ENCODE measurements at places on chromosomes 2 and 18. TPM values are rescaled to one million over a fixed set of nuclear protein-coding genes. Genes with fewer than 3 reads are reported as not detected.

Gene CCL20
- total RNA-seq, result 39.7 TPM

GRCh38 chr18:13809043-13809430 lies 14.9 kb upstream of the MC5R start:
- H3K36me3 ChIP-seq, result no peaks in the 10 kb centered on the region
- no peak for DNase-seq
- no peak overlapping the region for H3K4me3 ChIP-seq

DNA sequence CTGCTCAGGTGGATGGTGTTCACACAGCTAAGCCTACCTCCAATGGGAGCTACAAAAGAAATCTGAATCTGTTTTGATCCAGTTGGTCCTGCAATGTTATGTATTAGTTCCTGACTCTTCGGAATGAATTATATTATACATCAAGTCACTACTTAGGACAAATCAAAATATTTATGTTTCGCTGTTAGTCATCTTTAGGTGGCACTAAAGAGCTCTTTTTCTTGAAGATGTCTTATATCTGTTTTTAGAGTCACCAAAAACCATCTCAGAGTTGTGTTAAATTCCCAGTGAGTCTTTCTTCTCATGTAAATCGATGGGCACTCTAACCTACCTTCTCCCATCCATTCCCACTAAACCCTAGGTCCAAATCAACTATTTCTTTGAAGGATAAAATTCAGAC lies 2.2 kb downstream of the DNER start:
- peaks cover 2% of the 10 kb centered on the region for H3K36me3 ChIP-seq
- H3K27ac ChIP-seq, result no peak overlapping the region
- H3K4me1 ChIP-seq, result peaks cover 6% of the 10 kb centered on the region
- peak overlapping the region; percentile 73 for H3K4me3 ChIP-seq
- H3K27me3 ChIP-seq, result peaks cover 64% of the 10 kb centered on the region

GRCh38 chr2:275466-275865 lies 10.7 kb downstream of the ACP1 start:
- H3K4me1 ChIP-seq, result peaks cover 14% of the 10 kb centered on the region
- H3K27me3 ChIP-seq, result no peaks in the 10 kb centered on the region
- H3K36me3 ChIP-seq, result peaks cover 17% of the 10 kb centered on the region
- DNase-seq, result no peak
- H3K4me3 ChIP-seq, result no peak overlapping the region
- no peak overlapping the region for H3K27ac ChIP-seq

DNA sequence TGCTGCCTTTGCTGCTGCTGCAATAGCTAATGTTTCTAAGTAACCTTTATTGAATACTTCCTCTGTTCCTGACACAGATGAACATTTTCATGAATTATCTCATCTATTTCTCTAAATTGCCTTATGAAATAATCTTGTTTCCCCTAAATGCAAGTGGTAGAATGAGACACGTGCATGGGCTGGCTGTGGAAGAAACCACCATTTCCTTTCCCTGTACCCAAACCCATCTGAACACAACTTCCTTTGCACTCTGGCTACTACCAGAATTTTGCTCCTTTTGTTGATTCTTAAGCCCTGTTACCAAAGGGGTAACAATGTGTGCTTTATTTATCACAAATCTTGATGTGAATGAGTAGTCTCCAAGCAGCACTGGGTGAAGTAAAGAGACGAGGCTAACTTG lies 29.2 kb downstream of the AKAIN1 start:
- no peaks in the 10 kb centered on the region for H3K36me3 ChIP-seq
- H3K4me1 ChIP-seq, result peaks cover 10% of the 10 kb centered on the region
- DNase-seq, result no peak
- H3K4me3 ChIP-seq, result peak overlapping the region; percentile 10

GRCh38 chr2:47095349-47096020 lies 59.6 kb downstream of the STPG4 start:
- H3K4me1 ChIP-seq, result no peaks in the 10 kb centered on the region
- peak overlapping the region; percentile 27 for H3K27ac ChIP-seq
- H3K4me3 ChIP-seq, result no peak overlapping the region
- no peaks in the 10 kb centered on the region for H3K36me3 ChIP-seq
- no peak for DNase-seq

Gene C18orf32
- total RNA-seq, result 31.3 TPM

Gene CCBE1
- total RNA-seq, result not detected

GRCh38 chr18:32326450-32327308 lies 136.8 kb downstream of the MEP1B start:
- H3K27ac ChIP-seq, result no peak overlapping the region
- peaks cover 46% of the 10 kb centered on the region for H3K27me3 ChIP-seq
- H3K4me1 ChIP-seq, result no peaks in the 10 kb centered on the region
- H3K36me3 ChIP-seq, result no peaks in the 10 kb centered on the region
- H3K4me3 ChIP-seq, result no peak overlapping the region

- no peak for DNase-seq
- H3K27me3 ChIP-seq, result no peaks in the 10 kb centered on the region
- H3K27ac ChIP-seq, result peak overlapping the region; percentile 92
- H3K4me3 ChIP-seq, result peak overlapping the region; percentile 80
- no peaks in the 10 kb centered on the region for H3K36me3 ChIP-seq
- peaks cover 39% of the 10 kb centered on the region for H3K4me1 ChIP-seq
Measured at GRCh38 chr2:100640431-100641124, 77.8 kb downstream of the PDCL3 start.

- H3K36me3 ChIP-seq, result no peaks in the 10 kb centered on the region
- DNase-seq, result no peak
- H3K27ac ChIP-seq, result no peak overlapping the region
- H3K4me3 ChIP-seq, result no peak overlapping the region
- H3K4me1 ChIP-seq, result peaks cover 17% of the 10 kb centered on the region
- H3K27me3 ChIP-seq, result no peaks in the 10 kb centered on the region
Measured at GRCh38 chr2:112257575-112257974, 2.7 kb upstream of the ZC3H8 start.

Measured in T-helper 17 cell (primary cell).